Pulmonary artery endothelial cell (primary cell): ENCODE measurements at places on chromosomes 2 and 18. TPM values are rescaled to one million over a fixed set of nuclear protein-coding genes. Genes with fewer than 3 reads are reported as not detected.

DNA sequence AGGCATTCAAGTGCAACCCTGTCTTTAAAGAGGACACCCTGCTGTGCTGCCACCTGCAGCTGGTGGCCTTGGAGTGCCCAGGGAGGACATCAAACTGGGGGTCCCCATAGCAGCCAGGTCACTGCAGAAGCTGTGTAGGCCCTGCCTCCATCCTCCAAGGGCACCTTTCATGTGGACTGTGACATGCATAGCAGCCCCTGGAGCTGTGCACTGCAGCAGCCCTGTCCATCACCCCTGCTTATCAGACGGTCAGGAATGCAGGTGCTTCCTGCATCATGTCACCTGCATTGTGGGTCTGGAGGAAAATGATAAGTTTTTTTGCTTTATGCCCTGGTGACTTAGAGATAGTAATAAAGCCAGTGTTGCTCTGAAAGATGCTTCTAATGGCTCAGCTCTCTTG, 155.7 kb downstream of the DYSF start:
- no peak for DNase-seq

DNA sequence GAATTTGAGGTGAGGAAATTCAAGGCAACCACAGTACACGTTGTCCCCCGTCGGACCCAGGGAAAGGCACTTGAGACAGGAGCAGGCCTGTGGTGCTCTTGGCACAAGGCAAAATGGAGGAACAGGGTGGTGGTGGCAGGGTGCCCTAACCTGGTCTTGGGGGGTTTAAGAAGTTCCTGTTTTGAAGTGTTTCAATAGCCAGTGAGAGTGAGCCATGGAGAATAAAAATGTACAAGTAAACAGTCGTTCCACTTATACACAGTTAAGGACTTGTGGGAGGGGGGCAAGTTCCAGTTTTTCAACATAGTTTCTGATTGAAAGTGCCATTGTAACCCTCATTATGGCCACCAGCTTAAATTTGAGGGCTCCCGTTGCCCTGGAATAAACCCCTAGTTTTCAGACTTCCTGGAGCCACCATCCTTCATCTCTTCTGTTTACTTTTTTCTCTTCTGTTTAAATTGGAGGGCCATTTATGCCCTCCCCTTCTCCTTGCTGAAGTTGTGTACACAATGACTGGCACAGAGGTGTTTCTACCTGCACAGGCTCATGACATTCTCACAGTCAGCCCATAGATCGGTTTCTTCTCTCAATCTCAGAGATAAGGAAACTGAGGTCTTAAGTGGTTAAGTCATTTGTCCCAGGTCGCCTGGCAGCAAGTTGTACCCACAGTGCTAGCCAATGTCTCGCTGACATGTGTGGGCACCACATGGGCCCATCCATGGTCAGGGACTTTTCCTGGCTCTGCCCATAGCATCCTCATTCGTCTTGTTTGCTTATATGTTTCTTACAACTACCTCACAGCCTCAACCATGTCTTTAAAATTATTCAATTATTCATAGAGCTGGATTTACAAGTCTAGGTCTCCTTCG, 66.0 kb upstream of the ST3GAL5 start:
- no peak for DNase-seq

- DNase-seq, result no peak
Measured at GRCh38 chr2:129888461-129888860, 91.0 kb upstream of the RAB6C start.

DNA sequence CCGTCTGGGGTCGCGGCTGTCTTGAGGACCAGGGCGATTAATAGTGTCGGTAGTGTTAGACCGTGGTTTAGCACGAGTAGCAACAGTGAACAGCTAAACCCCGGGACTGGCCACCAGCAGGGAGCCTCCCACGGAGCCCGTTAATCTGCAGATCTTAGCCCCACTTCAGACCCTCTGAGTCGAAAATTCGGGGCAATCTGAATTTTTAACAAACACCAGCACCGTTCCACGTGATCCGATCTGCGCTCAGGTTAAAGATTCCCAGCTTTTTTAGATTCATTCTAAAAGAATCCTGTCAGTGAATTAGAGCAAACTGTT, 479 bp upstream of the ATP5F1A start:
- DNase-seq, result no peak

DNA sequence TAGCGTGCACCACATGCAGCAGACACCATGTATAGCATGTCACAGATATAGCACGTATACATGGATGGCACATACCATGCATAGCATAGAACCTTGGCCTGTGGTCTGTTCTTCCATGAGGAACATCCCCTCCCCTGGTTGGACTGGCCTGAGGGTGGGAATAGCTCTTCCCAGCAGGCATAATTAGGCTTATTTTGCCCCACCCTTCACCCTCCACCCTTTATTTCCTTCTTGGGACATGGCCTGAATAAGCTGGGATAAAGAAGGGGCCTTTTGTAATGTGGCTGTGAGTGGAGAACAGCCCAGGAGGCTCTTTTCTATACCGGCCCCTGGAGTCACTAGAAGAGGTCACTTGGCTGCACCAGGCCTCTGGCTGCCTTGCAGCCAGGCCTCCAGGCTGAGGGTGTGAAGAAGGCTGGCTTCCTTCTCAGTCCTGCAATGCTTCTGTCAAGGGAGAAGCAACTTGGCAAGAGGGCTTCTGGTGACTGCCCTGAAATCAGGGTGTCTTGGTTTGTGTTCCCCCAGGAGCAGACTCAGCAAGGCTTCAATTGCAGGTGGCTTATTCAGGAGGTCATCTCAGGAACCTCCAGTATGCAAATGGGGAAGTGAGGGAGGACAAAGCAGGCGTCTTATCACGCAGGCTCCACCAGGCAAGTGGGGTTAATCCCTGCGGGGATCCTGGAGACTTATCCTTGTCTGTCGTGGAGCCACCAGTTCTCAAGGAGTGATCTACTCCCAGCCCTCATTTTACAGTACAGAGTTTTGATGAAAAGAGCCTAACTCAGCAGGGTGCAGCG, 68.2 kb downstream of the HS6ST1 start:
- no peak for DNase-seq

GRCh38 chr2:61759718-61760117, 94.1 kb downstream of the FAM161A start:
- DNase-seq, result no peak

GRCh38 chr2:130328710-130329109, 14.0 kb upstream of the IMP4 start:
- no peak for DNase-seq

DNA sequence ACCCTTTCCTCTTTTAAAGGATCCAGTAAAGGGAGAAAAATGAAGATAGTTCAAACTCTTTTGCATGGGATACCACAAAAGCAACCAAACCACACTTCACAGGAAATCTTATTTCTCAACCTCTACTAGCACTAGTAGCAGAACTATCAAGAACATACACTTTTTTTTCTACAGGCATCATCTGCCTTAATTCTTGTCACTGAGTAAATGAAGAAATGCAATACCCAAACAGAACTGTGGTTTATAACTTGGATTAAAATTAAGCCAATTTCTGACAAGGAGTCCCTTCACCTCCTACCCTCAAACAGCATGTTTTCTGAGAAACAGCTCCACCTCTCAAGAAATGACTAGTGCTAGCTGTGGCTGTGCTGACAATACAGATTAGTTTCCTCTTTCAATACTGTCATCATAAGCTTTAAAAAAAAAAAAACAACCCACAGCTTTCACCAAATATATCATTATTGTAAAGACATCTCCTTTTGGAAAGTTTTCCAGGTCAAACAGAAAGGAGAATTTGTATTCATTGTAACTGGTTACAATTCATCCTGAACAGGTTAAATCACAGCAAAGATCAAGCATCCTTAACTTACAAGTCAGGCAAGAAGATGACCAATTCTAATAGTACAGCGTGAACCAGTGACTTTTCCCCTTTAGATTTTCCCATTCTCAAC, 44.4 kb downstream of the PTPN2 start:
- DNase-seq, result no peak

DNA sequence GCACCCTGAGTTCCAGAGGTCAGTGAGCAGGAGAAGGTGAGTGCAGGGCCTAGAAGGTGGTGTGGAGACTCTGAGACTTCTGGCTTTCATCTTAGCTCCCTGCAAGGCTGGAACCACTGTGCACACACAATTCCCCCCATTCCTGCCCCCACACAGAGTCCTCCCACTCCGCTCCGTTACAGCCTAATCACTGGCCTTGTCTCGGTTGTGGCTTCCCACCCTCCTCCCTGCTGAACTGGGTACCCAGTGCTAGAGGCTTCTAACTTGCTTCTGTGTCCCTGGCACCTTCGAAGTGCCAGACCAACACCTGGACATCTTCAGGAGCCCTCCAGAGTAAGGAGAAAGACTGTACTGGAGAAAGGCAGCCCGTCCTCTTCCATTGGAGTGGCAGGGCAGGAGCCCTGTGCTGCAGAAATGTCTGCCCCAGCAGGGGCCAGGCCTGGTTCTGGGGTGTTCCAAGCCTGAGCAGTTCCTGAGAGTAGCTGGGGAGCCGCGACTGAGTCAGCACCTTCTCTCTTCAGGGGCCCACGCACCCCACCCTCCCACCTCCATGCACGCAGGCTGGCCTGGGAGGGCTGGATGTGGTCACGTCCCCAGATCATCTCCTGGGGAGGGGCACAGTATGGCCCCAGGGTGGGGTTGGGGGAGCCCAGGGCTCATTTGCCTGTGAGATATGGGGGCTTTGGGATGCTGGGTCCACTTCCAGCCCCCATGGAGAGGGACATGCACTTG, 23.4 kb downstream of the CROCC2 start:
- DNase-seq, result no peak

GRCh38 chr18:34866739-34867138, 156.6 kb downstream of the DTNA start:
- no peak for DNase-seq

GRCh38 chr2:156436497-156437085, 412 bp downstream of the GPD2 start:
- DNase-seq, result no peak

DNA sequence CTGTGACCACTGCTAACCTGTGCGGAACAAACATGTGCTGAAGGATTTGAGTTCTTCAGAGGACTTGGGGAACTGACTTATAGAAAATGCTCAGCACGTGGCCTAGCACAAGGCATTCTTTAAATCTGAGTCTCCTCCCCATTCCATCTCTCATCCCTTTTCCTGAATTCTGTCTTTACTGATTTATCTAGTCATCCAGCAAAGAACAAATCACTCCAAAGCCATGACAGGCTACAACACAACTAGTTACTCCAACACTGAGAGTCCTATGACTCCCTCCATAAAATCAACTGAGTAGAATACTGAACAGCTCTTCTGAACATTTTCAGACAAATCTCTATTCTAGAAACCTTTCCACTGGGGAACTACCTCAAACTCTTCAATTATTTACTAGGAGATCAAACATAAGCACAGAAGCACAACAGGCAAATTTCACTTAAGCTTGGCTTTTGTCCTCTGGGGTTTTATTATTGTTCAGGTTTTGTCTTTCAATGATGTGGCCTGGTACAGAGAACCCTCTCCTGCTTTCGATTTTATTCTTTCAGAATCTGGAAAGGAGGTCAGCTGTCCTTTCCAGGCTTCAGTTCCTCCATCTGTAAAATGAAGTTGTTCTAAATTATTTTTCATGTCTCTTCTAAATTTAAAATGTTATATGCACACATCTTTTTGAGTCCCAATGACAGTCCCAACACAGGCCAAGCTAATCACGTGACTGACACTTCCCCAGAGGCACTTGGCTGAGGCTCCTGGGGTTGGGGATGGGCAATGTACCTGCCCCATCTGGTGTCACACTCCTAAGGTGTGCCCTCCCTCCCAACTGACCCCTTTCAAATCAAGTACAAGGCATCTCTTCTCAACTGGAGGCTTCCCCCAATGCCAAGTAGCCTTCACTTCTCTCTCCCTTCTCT, 31.8 kb downstream of the RNU4ATAC start:
- DNase-seq, result no peak

DNA sequence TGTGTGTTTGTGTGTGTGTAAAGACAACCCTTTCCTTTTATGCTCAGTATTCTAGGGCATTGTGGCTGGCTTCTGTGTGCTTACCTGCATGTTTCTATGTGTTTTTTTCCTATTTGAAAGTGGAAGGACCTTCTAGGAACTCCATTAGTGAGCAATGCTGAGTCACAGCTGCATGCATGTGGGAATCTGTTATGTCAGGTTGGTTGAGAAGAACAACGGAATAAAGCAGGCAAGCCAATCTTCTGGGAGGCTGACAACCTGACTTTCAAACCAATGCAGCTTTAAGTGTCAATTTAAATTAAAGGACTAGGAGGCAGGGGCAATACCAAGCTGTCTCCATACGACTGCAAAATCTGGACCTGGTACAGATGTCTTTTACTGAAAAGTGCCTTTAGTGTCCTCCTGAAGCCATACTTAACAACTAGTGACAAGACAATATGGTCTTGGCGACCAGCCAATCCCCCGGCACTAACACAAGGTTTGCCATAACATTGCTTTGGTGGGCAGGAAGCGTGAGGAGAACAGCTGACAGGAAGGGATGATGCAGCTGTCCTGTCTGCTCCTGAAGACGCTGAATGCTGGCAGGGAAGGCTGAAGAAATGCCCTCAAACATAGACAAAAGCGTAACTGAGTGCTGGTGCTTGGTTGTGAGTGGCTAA, 514.7 kb upstream of the CDH7 start:
- DNase-seq, result no peak

The CYS1 gene
- total RNA-seq, result 0.04 and 0.07 TPM in 2 replicates

The KCNE4 gene
- total RNA-seq, result not detected in 2 replicates

The MLPH gene
- not detected in 2 replicates for total RNA-seq

The SPP2 gene
- total RNA-seq, result not detected in 2 replicates

The COL4A3 gene
- total RNA-seq, result 0.04 and 0.26 TPM in 2 replicates

The CLEC4F gene
- total RNA-seq, result not detected in 2 replicates

The RMND5A gene
- 49.1 and 61.4 TPM in 2 replicates for total RNA-seq

The DNAJC5G gene
- total RNA-seq, result not detected in 2 replicates

The HAAO gene
- 0.18 and 0.20 TPM in 2 replicates for total RNA-seq
